ENCODE measurements at places on chromosomes 7 and 10.

DNA sequence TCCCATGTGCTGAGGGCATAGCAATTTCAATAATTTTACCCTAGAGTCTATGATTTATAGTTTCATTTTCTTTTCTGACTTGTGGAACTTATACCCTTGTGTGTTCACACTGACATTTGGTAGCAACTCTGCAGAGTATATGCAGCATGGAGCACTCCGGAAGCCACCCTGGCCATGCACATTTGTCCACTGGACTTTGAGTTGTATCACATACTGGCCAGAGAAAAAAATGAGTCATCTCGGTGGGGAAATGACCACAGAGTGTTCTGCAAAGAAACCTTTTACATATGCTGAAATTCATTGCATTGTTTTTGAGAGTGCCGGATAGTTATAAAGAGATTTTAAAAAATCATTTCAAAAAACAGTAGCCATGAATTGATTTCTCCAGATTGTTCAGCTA, 164.8 kb upstream of the COBL start:
- DNase-seq = no peak

DNA sequence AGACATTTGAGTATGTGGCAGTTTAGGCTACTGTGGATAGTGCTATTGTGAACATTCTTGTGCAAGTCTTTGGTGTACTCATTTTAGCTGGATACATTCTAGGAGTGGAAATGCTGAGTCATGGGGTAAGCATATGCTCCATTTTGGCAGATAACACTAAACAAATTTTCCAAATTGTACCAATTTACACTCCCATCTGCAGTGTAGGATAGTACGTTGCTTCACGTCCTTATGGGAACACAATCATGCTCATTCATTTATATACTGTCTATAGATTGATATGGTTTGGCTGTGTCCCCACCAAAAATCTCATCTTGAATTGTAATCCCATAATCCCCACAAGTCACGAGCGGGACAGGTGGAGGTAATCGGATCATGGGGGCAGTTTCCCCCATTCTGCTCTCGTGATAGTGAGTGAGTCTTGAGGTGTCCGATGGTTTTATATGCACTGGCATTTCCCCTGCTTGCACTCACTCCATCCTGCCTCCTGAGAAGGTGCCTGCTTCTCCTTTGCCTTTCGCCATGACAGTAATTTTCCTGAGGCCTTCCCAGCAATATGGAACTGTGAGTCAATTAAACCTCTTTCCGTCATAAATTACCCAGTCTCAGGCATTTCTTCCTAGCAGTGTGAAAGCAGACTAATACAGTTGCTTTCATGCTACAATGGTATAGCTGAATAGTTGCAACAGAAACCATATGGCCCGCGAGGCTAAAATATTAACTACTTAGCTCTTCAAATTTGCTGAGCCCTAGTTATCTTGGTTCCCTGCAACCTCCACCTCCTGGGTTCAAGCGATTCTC, 25.6 kb downstream of the RNF216 start:
- no peak for DNase-seq

DNA sequence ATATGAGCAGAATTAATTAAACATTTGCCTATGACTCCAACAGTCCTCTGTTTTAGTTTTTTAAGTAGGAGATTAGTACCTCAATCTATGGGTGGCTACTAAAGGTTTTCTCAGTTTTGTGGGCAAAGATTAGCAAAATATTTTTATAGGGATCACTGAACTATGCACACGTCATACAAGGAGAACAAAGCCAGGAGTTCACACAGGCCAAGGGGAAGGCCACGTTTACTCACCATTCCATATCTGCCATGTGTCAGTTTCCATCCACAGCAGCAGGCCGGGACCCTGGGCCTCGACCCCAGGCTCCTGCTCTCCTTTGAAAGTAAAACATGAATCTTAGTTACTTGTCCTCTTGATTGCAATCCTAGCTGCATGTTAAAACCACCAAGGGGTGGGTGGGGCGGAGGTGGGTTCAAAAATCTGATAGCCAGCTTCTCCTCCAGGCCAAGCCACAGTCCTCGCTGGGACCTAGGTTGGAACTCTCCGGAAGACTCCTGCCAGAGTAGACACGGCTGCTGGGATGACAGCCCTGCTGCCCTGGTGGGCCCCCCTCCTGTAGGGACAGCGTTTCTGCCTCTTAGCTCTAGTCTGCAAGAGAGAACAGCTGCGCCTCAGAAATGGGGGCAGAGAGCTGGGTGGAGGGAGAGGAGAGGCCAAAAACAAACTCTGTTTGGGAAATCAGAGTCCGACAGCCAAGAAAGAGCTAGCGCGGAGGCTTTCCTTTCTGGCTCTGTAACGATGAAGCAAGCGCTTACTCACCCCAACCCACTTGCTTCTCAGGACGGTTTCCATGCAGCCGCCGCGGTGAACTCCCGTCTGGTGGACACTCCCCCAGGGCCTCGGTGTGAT, 35.6 kb downstream of the PITRM1 start:
- no peak for DNase-seq

DNA sequence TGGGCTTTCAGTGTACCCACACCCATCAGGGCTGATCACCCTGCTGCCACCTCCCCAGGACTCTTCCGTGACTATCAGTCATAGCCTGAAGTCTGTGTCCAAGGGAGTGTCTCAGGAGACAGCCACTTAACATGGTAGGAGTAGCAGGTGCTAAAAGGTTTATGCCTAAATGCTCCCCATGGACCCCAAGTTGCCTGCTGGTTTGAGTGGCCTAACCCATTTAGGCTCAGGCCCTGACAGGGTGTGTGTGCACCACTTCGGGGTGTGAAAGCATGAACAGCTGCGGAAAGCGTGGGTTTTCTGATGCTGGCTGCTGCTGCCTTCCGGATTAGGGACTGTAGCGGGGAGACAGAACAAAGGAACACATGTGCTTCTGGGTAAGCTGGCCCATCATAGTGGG, 93.2 kb upstream of the SAMD8 start:
- no peak for DNase-seq

DNA sequence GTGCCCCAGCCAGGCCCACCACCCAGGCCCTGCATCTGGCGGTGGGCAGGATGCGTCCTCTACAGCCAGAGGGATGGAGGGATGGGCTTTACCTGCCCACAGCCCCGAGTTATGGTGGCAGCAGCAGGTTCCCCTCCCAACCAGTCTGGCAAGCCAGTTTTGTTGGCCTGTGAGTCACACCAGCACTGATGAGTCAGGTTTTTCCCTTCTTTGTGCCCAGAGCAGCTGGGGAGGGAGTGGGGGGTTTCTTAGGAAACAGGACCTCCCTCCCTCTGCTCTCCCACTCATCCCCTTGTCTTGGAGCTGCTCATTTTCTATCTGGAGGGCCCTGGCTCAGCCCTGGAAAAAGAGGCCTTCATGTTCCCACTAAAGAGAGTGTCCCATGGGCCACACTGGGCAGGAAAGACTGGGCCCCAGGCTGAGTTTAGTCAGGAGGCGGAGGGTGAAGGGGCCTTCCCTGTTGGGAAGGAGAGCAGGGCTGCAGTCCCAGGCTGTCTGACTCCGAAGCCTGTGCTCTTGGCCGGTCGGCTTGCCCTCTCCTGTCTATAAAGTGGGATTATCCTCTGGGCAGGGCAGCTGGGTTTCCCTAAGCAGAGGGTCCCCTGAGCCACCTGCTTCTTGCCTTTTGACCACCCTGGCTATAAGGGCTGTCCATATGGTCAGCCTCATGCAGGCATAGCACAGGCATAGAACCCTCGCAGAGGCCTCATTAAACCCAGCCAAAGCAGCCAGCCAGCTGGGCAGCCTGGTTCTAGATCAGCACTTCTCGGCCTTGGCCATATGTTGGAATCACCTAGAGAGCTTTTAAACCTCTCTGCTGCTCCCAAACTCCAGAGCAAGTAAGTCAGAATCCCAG, 30.2 kb upstream of the ANKRD2 start:
- DNase-seq = peak; percentile 93

DNA sequence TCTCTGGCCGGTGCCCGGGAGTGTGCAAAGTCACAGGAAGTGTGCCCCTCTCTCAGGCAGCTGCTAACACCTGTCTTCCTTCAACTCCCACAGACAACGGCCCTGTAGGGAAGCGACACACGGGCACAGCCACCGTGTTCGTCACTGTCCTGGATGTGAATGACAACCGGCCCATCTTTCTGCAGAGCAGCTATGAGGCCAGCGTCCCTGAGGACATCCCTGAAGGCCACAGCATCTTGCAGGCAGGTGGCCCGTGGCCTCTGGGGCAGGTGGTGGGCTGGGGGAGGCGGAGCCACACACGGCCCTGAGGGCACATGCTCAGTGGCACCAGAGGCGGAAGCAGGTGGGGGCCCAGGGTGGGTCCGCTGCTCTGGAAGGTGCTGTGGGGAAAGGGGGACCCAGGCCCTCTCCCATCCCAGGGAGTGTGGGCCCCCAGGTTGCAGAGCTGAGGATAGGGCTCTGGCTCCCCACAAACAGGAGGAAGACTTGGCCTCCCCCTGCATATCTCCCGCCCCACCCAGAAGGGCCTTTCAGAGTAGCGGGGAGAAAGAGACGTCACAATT, 6.9 kb downstream of the C10orf105 start:
- DNase-seq = no peak

DNA sequence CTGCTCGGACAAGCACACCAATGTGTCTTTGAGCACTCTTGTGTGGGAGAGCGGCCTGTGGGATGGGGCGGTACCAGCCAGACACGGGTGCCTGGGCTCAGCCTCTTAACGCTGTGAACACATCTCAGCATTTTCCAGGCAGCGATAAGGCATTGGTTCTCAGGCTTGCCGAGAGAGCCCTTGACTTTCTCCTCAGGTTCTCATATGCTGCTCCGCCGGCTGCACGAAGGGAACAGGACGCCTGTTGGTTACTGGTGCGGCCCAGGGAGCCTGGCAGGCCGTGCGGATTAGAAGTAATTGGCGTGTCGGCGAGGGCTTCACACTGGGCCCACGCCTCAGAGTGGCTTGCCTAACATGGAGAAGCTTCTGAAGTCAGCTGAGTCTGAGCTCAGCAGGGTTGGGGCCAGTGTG, 456.7 kb upstream of the FOXK1 start:
- no peak for DNase-seq

Data from Daoy (cell line).